Left renal cortex interstitium (tissue), 4 donors: ENCODE measurements at places on chromosomes 3 and 15.

GRCh38 chr3:27632431-27633223 lies 89.5 kb downstream of the EOMES start:
- peak; percentile 23 for DNase-seq

GRCh38 chr15:61807281-61807929 lies 252.8 kb downstream of the VPS13C start:
- no peak for DNase-seq

- DNase-seq, result no peak
Measured at GRCh38 chr3:189369636-189370035, 197.9 kb downstream of the TPRG1 start.

- DNase-seq, result no peak
Measured at GRCh38 chr15:31032961-31033371, 41.5 kb upstream of the MTMR10 start.

- no peak for DNase-seq
Measured at GRCh38 chr3:119228373-119229145, 12.1 kb downstream of the B4GALT4 start.

DNA sequence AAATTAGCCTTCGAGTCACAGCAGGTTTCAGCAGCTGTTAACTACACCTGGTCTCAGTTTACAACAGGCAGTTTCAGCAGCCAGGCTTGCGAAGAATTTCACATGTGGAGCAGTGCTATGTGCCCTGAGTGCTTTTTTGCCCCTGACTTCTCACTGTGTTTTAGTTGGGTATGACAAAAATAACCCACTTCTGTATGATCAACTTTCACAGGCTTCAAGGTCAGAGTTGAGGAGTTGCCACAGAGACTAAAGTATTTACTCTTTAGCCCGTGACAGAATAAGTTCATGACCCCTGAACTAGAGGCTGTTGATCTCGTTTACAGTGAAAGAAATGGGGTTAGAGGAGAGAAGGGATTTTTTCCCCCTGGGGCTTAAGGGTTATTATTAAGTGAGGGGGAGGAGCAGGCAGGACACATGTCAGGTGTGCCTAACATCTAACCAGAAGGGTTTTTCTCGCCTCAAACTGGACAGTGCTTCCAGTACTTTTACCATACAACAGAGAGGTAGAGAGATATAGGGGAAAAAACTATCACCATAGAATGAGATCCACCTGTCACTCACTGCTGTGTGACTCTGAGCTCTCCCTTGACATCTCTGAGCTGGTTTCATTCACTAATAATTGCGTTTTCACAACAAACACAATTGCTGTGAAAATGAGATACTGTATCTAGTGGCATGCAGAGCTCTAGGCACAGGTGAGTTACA lies 14.0 kb upstream of the TOPBP1 start:
- no peak for DNase-seq

DNA sequence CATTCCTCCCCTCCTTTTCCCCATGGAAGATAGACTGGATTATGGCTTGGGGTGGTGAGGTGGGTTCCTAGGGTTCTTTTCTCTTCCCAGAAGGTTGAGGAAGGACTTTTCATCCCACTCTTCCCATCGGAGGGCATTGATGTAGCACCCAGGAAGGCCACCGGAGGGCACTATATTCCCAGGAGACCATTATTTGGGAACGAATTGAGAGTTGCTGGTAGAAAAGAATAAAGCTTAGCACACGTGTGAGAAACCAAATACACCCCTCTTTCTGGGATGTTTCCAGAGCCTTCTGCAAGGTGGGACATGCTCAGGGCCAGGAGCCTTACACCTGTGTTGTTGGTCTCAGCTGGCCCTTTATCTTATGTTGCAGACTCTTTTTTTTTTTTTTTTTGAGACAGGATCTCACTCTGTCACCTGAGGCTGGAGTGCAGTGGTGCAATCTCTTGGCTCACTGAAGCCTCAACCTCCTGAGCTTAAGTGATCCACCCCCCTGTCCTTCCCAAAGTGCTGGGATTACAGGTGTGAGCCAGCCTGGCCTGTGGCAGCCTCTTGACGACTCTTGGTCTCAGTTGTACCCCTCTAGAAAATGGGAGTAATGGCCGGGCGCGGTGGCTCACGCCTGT lies 6.3 kb upstream of the CDC25A start:
- DNase-seq, result peak; percentile 41

GRCh38 chr3:81198216-81198615 lies 563.2 kb downstream of the GBE1 start:
- DNase-seq, result no peak

GRCh38 chr15:60605879-60606307 lies 127.0 kb upstream of the ICE2 start:
- no peak for DNase-seq

- DNase-seq, result no peak
Measured at GRCh38 chr3:29488922-29489321, 208.1 kb downstream of the RBMS3 start.

DNA sequence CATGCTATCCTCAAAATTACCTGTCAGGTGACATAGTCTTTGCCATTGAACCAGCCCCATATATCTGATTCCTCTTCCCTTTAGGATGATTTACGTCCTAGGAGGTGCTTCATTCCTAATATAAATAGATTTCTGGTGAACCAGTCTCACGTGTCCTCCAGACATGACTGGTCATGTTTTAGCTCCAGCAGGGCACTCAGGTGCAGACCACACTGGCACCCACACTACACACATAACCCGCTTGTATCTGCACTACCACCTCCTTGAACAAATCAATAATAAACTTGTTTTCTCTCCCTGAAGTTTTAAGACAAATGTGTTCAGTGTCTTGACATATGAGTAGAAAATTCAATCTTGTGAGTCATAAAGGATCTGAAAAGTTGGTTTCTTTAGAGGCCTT lies 155.5 kb downstream of the GOLIM4 start:
- DNase-seq, result no peak

DNA sequence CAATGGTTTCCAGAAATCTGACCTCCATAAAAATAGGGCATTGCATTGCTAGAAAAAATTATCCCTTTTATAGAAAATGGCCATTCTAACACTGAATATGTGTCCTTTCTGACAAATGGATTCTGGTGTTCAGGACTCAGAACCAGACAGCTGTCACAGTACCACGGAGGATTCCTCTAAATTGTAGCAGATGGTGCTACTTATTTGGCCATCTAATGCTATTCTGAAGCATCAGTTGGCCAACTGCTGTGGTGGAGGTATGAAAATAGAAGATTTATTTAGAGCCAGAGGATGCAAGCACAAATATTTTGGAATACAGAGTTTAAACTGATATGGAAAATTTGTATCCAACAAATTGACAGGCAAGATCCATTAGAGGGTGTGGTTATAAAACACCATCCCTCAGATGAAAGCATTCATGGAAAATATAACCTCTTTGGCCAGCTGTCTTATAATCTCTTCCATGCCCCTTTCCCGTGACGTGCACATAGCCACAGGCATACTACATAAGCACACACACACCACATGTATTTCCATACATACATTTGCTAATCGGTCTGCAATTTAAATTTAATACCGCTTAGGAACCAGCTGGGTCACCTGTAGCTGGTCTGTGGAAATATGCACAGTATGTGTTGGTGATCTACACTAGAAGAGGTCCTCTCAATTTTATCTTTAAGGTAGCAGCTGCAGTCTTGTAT lies 302.7 kb upstream of the KCNMB2 start:
- no peak for DNase-seq

- no peak for DNase-seq
Measured at GRCh38 chr15:85021409-85021808, 39.8 kb downstream of the PDE8A start.

- peak; percentile 43 for DNase-seq
Measured at GRCh38 chr15:45521596-45522327, 793 bp downstream of the SLC30A4 start.

DNA sequence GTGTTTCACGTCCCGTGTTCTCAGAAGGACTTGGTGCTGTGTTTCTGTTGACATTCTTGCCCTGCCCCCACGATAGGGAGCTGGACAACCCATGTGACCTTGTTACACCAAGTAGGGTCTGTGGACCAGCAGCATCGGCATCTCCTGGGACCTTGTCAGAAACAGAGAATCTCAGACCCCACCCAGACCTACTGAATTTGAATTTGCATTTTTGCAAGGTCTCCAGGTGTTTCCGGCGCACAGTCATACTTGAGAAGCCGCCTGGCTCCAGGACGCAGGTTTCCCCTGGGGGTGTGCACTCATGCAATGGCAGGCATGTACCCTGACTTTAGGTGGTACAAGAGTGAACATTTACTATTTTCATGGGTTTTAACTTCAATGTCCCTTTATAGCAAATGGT lies 117.9 kb downstream of the TLE3 start:
- DNase-seq, result no peak

GRCh38 chr3:15063656-15064286 lies 1.3 kb downstream of the MRPS25 start:
- DNase-seq, result no peak

GRCh38 chr15:49810720-49811119 lies 189.9 kb downstream of the DTWD1 start:
- DNase-seq, result no peak

- no peak for DNase-seq
Measured at GRCh38 chr3:48997102-48997635, 7.1 kb downstream of the P4HTM start.

DNA sequence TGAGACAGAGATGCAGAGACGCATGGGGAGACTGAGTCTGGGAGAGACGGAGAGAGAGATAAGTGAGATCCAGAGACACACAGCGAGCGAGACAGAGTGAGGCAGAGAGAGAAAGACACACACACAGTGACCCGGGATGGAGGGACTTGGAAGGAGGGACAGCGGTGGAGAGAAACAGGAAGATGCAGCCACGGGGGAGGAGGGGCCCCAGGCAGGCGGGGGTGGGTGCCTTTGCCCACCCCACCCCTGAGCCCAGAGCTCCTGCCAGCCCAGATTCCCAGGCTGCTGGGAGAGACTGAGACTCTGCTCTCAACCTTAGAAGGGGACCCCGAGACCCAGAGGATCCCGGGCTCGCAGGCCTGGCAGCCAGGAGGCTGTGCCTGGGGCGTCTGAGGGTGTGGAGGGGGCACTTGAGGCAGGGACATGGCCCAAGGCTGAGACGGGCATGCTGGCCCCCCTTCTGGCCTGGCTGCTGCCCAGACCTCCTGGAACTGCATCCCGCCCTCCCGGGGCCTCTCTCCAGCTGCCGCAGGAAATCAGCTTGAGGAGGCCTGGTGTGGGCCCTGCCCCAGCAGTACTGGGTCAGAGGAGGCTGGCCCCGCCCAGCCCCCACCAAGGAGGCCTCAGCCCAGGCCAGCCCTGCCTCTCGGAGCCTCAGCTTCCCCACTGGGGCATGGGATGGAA lies 18.1 kb downstream of the H1-8 start:
- DNase-seq, result no peak

GRCh38 chr15:67504796-67505195 lies 16.1 kb upstream of the C15orf61 start:
- no peak for DNase-seq

GRCh38 chr3:11878837-11879236 lies 32.2 kb upstream of the TAMM41 start:
- no peak for DNase-seq

GRCh38 chr3:110332629-110333028 lies 739.0 kb upstream of the NECTIN3 start:
- no peak for DNase-seq

DNA sequence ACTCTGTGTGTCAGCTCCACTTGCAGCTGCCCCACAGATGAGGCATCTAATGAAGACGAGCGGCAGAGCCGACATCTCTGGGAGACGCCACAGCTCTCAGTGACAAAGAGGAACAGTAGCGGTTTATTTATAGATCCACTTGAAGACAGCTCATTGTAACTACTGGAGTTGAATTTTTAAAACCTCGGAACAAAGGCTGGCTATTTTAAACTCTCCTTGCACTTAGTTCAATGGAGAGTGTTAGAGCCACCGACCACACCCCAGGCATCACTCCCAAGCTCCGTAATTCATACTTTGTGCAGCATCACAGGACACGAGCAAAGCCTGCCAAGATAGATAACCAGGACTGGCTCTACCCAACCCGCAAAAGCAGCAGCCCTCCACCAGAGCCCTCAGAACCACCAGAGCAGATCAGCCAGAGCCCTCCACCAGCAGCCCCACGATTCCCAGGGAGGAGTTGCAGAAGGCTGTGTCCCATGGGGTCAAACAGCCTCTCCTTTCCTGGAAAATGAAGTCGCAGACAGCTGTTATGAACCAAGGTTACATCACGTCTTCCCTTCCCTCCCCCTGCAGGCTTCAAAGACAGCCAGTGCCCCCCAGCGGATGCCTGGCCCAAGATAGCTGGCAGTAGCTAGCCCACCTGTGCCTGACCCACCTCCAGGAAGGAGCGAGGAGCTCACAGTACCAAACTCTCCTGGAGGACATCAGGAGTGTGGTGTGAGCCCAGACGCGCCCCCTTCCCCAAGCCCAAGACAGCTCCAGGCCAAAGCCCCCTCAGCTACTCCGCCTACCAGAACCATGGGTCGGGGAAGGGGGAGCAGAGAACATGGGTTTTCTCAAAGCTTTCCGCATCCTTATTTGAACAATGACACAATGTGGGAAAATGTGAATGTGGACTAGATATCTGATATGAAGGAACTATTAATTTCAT lies 45.7 kb downstream of the POC1A start:
- no peak for DNase-seq

DNA sequence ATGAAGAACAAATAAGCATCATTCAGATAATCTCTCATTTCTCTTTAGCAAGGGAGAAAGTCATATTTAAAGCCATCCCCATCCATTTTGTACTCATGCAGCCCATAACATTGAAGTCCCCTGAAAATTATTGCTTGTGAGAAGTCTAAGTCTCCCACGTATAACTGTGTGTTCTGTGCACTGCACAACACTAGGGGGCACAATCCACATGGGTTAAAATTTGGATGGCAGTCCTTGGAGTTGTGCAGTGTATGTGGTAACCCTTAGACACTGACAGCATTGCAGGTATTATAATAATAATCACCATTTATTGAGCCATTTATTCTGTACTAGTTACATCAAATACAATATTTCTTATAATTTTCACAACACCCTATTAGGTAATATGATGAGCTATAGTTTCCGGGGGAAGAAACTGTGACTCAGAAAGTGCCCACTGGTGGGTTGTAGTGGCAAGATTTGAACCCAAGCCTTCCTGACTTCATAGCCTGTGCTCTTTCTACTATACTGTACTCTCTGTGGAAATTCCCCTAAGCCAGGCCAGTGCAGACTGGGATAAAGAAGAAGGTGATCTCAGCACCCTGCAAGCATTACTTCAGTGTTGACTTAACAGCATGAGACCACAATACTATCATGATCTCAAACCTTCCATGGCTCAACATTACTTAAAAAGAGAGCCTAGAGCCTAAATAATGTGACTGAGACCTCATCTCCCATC lies 15.7 kb downstream of the KCNAB1 start:
- DNase-seq, result no peak

DNA sequence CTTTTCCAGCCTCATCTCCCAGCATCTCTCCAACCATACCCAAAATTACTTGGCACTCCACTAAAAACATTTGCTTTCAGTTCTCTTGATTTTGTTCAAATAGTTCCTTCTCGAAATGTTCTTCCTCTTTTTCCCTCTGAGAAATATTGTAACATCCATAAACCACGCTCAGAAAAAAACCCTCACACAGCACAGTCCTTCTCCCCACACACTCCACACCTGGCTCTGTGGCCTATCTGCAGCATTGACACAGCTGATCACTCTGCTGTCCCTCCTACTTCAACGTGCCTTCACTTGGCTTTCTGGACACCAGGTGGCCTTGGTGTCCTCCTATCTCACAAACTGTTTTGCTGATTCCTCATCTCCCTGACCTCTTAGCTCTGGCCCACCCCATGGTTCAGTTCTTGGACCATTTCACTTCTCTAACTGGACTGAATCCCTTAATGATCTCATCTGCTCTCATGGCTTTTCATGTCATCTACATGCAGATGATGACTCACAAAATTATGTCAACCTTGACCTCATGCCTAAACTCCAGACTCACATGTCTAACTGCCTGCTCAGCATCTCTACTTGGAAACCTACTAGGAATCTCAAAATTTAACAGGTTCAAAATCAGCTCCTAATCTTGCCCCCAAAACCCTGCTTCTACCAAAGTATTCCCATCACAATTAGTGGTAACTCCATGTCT lies 93.3 kb downstream of the TRIM42 start:
- no peak for DNase-seq
